ENCODE measurements at places on chromosomes 7 and 10. TPM values are rescaled to one million over a fixed set of nuclear protein-coding genes. Genes with fewer than 3 reads are reported as not detected.

FGFBP3 gene
- 49.0 TPM for total RNA-seq

MCM10 gene
- 67.4 TPM for total RNA-seq

OR6B1 gene
- total RNA-seq: not detected

CPN1 gene
- total RNA-seq: not detected

EBLN1 gene
- total RNA-seq: not detected

CHCHD2 gene
- 215 TPM for total RNA-seq

PIP gene
- not detected for total RNA-seq

AEBP1 gene
- total RNA-seq: 49.1 TPM

CREB5 gene
- total RNA-seq: 4.0 TPM

ANKRD2 gene
- not detected for total RNA-seq

KCND2 gene
- total RNA-seq: 6.4 TPM

MEST gene
- total RNA-seq: 113 TPM

GNG11 gene
- total RNA-seq: 0.68 TPM

FBXL13 gene
- 4.4 TPM for total RNA-seq

LRGUK gene
- total RNA-seq: 1.8 TPM

NACAD gene
- total RNA-seq: 6.4 TPM

TMEM273 gene
- not detected for total RNA-seq

DNA2 gene
- total RNA-seq: 46.9 TPM

PCDH15 gene
- 0.61 TPM for total RNA-seq

RBP3 gene
- not detected for total RNA-seq

CUTC gene
- total RNA-seq: 21.6 TPM

RASA4B gene
- total RNA-seq: 3.7 TPM

RADIL gene
- total RNA-seq: 4.7 TPM

AKR1C8 gene
- total RNA-seq: not detected

UCMA gene
- not detected for total RNA-seq

COL28A1 gene
- total RNA-seq: 0.92 TPM

CFAP43 gene
- 0.64 TPM for total RNA-seq

SGCE gene
- 30.5 TPM for total RNA-seq

EN2 gene
- 0.15 TPM for total RNA-seq

DDC gene
- total RNA-seq: not detected

POMZP3 gene
- total RNA-seq: 8.5 TPM

SDK1 gene
- total RNA-seq: 8.4 TPM

BCAP29 gene
- total RNA-seq: 30.6 TPM

AGAP9 gene
- total RNA-seq: 7.6 TPM

PTTG1IP2 gene
- total RNA-seq: not detected

PLA2G12B gene
- total RNA-seq: not detected

AKR1B15 gene
- not detected for total RNA-seq

TMEM196 gene
- not detected for total RNA-seq

RHEB gene
- total RNA-seq: 109 TPM

TPST1 gene
- total RNA-seq: 12.5 TPM

VAX1 gene
- not detected for total RNA-seq
